ENCODE measurements at places on chromosomes 7 and 10. TPM values are rescaled to one million over a fixed set of nuclear protein-coding genes. Genes with fewer than 3 reads are reported as not detected.

- no peak for DNase-seq
Observed at GRCh38 chr7:84058311-84059076, 136.1 kb downstream of the SEMA3A start.

DNA sequence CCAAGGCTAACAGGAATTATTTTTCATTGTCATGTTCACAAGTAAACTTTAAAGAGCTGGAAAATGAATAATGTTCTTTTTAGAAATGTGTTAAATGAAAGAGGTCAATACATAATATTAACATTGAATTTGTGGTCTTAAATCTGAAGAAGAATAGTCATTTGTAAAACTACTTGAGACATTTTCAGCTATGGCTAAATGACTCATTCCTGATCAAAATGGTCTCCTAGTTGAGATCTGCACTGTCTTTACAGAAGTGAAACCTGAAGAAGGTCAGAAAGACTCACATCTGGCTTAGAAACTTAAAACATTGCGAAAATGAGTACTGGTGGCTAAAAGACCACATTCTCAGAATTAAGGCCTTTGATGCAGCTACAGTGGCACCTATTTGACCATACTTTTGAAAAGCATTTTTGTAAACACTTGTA lies 5.9 kb downstream of the PIK3CG start:
- DNase-seq, result no peak

DNA sequence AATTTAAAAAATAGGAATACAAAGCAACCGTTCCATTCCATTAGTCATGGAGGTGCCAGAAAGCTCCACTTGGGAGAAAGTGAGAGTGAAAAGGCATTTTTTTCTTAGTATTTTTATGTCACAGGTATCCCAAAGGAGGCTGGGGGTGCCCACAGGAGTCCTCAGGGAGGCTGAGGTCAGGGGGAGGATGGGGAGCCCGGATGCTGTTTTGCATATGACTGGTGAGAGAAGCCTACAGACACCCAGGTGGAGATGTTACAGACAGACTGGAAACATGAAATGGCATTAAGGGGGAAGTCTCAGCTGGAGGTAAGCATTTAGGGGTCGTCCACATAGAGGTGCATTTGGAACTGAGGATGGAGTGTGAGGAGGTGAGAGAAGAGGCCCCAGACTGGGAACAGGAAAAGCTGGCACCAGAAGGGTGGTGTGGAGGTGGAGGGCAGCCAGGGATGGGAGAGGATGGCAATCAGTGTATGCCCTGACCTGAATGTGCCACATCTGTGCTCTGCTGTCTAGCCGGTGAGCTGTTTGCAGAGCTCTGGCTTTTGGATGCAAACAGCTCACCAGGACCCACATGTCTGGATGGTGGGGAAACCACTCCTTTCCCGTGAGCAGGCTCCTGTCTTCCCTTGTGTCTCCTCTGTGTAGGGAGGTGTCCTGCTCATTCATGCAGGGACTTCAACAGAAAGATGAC lies 101.1 kb downstream of the RAMP3 start:
- no peak for DNase-seq

Gene EPHA1
- polyA plus RNA-seq, result 4.2 TPM

DNA sequence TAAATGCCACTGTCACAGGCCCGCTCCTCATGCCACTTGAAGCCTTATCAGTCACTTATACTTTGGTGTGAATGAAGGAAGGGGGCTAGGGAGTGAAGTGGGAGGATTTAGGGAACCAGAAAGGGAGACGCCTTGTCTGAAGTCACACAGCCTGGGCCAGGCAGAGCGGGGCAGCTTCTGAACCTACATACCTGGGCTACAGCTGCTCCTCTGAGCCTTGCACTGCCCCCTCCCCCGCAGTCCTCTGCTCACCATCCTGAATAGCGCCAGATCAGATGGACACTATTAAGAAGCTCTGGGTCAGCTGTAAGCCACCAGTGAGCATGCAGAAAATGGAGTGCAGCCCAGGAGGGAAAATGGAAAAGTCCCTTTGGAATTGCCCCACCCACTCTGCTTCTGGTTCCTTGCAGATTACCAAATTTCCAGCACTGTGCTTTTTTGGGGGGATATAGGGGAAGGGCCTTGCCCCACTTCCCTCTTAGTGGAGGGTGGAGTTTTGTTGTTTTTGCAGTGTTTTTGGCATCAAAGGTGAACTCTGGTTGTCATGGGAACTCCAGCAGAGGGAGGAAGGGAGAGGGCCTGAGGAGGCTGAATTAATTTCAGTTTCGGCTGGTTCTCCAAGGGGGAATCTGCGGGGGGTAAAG lies 35.0 kb upstream of the ADCYAP1R1 start:
- no peak for DNase-seq

DNA sequence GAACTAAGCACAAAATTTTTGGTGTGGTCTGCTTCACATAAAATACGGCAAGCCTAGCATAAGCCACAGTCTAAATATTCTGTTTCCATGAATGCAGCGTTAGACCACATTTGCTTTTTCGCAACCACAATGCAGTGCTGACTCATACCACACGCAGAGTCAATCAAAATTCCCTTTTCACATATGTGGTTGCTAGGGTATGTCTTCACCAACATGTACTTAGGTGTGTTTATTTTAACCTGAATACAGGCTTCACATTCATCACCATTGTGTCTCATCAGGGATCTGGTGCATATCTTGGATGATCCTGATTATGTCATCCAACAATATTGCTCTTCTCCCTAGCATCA lies 90.8 kb downstream of the CHN2 start:
- no peak for DNase-seq

DNA sequence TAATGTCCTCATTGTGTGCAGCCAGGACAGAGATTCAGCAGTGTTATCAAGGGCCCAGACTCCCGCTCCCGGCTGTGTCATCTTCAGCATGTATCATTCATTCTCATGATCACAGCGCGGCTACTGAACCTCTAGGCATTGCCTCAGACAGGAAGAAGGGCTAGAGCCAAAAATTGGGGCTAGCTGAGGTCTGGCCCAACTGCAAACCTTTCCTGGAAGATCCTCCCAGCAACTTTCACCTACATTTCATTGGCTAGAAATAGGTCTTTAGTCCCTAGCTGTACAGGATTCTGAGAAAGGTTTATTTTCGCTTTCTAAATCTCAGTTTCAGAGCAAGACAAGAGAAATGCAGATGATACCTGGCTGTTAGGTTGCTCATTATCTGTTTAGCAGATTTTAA lies 81.9 kb downstream of the CREM start:
- no peak for DNase-seq

All from sigmoid colon (tissue), 7 donors.